SJCRH30 (cell line): ENCODE measurements at places on chromosomes 6 and 20.

GRCh38 chr6:129920103-129920798 lies 59.1 kb upstream of the TMEM244 start:
- DNase-seq, result no peak
- H3K4me3 ChIP-seq, result no peak overlapping the region
- H3K4me1 ChIP-seq, result no peaks in the 10 kb centered on the region

DNA sequence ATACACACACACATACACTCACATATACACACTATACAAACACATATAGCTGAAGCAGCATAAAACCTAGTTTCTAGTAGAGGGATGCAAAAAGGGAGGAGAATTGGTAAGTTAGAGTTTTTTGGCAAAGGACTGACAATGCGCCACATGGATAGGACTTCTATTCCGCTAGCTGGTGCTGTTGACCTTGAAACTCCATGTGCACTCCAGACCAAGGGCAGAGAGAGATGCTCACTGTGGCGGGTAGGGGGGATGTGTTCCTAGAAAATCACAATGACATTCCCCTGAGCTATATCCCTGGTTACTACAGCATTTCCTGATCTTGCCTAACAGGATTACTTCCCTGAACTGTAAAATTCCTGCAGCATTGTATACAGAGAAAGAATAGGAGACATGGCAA lies 19.2 kb downstream of the MICA start:
- H3K27me3 ChIP-seq, result no peaks in the 10 kb centered on the region
- H3K4me1 ChIP-seq, result no peaks in the 10 kb centered on the region
- no peak for DNase-seq
- no peak overlapping the region for H3K4me3 ChIP-seq
- no peak overlapping the region for H3K27ac ChIP-seq

GRCh38 chr20:14879020-14879697 lies 541.7 kb upstream of the FLRT3 start:
- H3K27me3 ChIP-seq, result no peaks in the 10 kb centered on the region
- H3K4me3 ChIP-seq, result no peak overlapping the region
- H3K27ac ChIP-seq, result no peak overlapping the region
- no peaks in the 10 kb centered on the region for H3K36me3 ChIP-seq
- H3K4me1 ChIP-seq, result peaks cover 10% of the 10 kb centered on the region
- peak; percentile 19 for DNase-seq

DNA sequence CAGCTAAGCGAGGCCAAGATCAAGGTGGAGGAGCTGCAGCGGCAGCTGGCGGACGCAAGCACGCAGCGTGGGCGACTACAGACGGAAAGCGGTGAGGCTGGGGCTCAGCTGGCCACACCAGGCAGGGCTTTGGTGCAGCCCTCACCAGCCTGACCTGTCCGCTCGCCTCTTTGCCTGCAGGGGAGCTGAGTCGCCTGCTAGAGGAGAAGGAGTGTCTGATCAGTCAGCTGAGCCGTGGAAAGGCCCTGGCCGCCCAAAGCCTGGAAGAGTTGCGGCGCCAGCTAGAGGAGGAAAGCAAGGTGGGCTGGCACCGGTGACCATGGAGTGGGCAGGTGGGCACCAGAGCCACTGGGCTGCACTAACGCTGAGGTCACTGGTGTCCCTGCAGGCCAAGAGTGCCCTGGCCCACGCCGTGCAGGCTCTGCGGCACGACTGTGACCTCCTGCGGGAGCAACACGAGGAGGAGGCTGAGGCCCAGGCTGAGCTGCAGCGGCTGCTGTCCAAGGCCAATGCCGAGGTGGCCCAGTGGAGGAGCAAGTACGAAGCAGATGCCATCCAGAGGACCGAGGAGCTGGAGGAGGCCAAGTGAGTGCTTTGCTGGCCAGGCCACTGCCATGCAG lies 42.8 kb downstream of the MYH7B start:
- H3K27me3 ChIP-seq, result no peaks in the 10 kb centered on the region
- H3K27ac ChIP-seq, result no peak overlapping the region
- H3K4me1 ChIP-seq, result peaks cover 9% of the 10 kb centered on the region; the same call in 1 of the 2 replicates
- H3K4me3 ChIP-seq, result no peak overlapping the region

DNA sequence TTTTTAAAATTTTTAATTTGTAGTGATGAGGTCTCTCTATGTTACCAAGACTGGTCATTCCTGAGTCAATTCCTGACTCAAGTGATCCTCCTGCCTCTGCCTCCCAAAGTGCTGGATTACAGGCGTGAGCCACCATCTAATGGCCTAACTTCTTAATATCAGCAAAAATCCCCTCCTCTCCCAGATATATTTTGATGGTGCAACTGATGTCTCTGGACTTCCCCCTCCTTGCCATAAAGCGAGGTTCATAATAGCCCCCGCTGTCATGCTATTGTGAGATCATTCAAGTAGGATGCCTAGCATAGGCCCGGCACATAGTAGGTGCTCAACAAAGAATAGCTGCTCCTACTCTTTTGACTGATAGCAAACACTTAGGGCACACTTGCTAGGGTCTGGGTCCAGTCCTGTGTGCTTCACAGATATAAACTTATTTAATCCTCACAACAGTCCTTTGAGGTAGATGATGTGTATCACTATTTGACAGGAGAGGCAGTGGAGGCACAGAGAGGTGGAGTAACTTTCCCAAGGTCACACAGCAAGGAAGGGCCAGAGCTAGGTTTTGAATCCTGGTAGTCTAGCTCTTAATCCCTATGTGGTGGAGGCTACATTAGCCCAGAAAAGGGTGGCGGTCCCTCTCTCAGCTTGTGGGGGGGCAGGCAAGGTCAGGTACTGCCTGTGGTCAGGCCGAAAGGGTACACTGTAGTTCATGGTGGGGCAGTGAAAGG lies 14.6 kb downstream of the SRC start:
- H3K4me1 ChIP-seq, result peaks cover 39% of the 10 kb centered on the region
- H3K27me3 ChIP-seq, result no peaks in the 10 kb centered on the region
- H3K27ac ChIP-seq, result peak overlapping the region; percentile 41; the same call in 1 of the 2 replicates
- peaks cover under 1% of the 10 kb centered on the region; the same call in 1 of the 2 replicates for H3K36me3 ChIP-seq
- no peak for DNase-seq

GRCh38 chr20:62812181-62812906 lies 4.5 kb upstream of the COL9A3 start:
- peaks cover 39% of the 10 kb centered on the region for H3K36me3 ChIP-seq
- H3K27me3 ChIP-seq, result no peaks in the 10 kb centered on the region
- no peak overlapping the region for H3K4me3 ChIP-seq
- no peaks in the 10 kb centered on the region; the same call in 1 of the 2 replicates for H3K4me1 ChIP-seq

GRCh38 chr6:39188571-39188970 lies 40.7 kb downstream of the KCNK5 start:
- H3K4me1 ChIP-seq, result peaks cover 21% of the 10 kb centered on the region
- no peaks in the 10 kb centered on the region for H3K27me3 ChIP-seq
- peak overlapping the region; percentile 82 for H3K27ac ChIP-seq
- DNase-seq, result no peak

GRCh38 chr6:157891544-157892362 lies 68.7 kb downstream of the SNX9 start:
- no peak for DNase-seq
- no peaks in the 10 kb centered on the region for H3K27me3 ChIP-seq
- H3K4me1 ChIP-seq, result 0 out of 2 replicates have a peak, but pooled peaks cover 2% of the 10 kb centered on the region

GRCh38 chr6:29946223-29947076 lies 4.1 kb downstream of the HLA-A start:
- no peaks in the 10 kb centered on the region for H3K27me3 ChIP-seq
- no peak overlapping the region for H3K27ac ChIP-seq
- H3K4me3 ChIP-seq, result no peak overlapping the region
- H3K36me3 ChIP-seq, result no peaks in the 10 kb centered on the region

- peak overlapping the region; percentile 36 for H3K4me3 ChIP-seq
- peak; percentile 53 for DNase-seq
- no peaks in the 10 kb centered on the region for H3K4me1 ChIP-seq
- H3K27me3 ChIP-seq, result no peaks in the 10 kb centered on the region
Observed at GRCh38 chr6:13733178-13733887, 21.7 kb upstream of the RANBP9 start.

GRCh38 chr6:162615016-162615705 lies 112.4 kb downstream of the PRKN start:
- no peak overlapping the region for H3K27ac ChIP-seq
- DNase-seq, result no peak
- H3K36me3 ChIP-seq, result no peaks in the 10 kb centered on the region

- H3K27me3 ChIP-seq, result no peaks in the 10 kb centered on the region
- no peaks in the 10 kb centered on the region for H3K36me3 ChIP-seq
- DNase-seq, result peak; percentile 5
- no peaks in the 10 kb centered on the region for H3K4me1 ChIP-seq
- no peak overlapping the region for H3K27ac ChIP-seq
Observed at GRCh38 chr6:56172144-56172543, 75.2 kb downstream of the COL21A1 start.
